Activated CD4-positive, CD25-positive, alpha-beta regulatory T cell treated with anti-CD3 and anti-CD28 coated beads, Interleukin-2, amount 50 U/mL, for 16 hours (primary cell): ENCODE measurements at places on chromosomes 2 and 18.

GRCh38 chr18:1133541-1133940, 228.9 kb downstream of the ADCYAP1 start:
- no peak for DNase-seq

- no peak for DNase-seq
Measured at GRCh38 chr2:156574112-156574511, 137.9 kb downstream of the GPD2 start.

GRCh38 chr2:155372969-155373368, 674.5 kb downstream of the KCNJ3 start:
- no peak for DNase-seq

GRCh38 chr2:221350616-221351015, 221.5 kb downstream of the EPHA4 start:
- no peak for DNase-seq

GRCh38 chr2:55511508-55512124, 7.9 kb upstream of the CFAP36 start:
- DNase-seq = no peak

- no peak for DNase-seq
Measured at GRCh38 chr2:120764492-120764891, 28.8 kb downstream of the GLI2 start.

DNA sequence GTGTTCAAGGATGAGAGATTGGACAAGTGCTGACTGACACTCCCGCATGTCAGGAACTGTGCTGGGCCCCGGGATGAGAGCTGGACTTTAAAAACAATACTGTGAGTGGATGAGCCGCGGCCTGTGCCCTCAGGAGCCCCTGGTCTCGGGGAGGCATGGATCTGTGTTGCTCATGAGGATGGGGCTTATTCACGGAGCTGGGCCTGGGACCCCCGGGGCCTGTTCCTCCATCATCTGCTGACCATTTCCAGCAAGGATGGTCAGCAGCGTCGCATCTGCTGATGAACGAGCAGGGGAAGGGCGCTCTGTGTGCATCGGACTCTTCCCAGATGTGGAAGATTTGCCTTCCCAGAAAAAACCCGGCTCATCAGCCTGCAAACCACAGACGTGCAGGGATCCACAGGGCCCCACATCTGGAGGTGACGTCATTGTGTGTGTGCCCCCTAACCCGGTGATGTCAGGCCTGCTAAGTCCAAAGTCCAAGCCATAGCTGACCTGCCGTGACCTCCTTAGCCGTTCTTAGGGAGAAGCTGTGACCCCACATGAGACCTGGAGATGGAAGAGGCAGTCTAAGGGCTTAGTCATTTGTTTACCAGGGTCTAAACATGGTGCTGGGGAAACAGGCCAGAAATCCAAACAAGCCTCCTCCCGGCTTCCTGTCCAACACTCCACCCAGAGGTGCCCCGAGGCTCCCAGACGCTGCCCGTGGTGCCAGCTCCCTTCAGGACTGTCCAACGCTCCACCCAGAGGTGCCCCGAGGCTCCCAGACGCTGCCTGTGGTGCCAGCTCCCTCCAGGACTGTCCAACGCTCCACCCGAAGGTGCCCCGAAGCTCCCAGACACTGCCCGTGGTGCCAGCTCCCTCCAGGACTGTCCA, 143.9 kb downstream of the PXDN start:
- DNase-seq = no peak

- DNase-seq = no peak
Measured at GRCh38 chr2:23603581-23603980, 218.6 kb downstream of the KLHL29 start.

GRCh38 chr2:220882507-220882906, 689.6 kb downstream of the EPHA4 start:
- no peak for DNase-seq

- no peak for DNase-seq
Measured at GRCh38 chr2:227163485-227163997, 464 bp downstream of the COL4A4 start.

DNA sequence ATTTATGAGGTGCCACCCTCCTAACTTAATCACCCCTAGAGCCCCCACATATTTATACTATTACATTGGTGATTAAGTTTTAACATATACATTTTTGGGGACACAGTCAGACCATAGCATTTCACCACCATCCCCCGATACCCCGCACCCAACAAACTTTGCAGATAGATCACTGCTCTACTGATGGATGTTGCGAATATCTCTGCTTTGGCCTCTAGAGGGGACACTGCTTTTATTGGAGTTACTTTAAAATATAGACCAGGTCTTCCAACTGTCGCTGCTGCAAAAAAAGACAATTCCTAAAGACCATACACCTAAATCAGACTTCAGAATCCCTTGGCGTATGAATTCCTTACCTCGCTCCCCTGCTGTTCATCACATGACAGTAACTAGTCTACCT, 115.8 kb upstream of the FSHR start:
- DNase-seq = no peak

GRCh38 chr18:71114550-71115210, 825.8 kb downstream of the SOCS6 start:
- DNase-seq = no peak

GRCh38 chr18:50268022-50268747, 1.9 kb upstream of the CFAP53 start:
- peak; percentile 60 for DNase-seq

DNA sequence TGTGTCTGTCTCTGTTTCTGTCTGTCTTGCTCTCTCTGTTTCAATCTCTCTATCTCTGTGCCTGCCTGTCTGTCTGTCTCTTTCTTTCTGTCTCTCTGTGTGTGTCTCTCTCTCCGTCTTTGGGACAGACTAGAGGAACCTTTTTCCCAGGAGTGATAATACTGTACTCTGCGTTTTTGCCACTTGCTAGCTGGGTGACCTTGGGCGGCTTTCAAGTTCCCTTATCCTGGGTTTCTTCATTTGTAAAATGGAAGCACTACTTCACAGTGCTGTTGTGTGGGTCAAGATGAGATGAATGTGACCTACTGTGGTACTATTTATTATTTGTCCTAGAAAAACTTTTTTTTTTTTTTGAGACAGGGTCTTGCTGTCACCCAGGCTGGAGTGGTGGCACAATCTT, 42.4 kb downstream of the HPCAL1 start:
- DNase-seq = no peak

- DNase-seq = no peak
Measured at GRCh38 chr2:71927757-71928715, 219.6 kb downstream of the CYP26B1 start.

DNA sequence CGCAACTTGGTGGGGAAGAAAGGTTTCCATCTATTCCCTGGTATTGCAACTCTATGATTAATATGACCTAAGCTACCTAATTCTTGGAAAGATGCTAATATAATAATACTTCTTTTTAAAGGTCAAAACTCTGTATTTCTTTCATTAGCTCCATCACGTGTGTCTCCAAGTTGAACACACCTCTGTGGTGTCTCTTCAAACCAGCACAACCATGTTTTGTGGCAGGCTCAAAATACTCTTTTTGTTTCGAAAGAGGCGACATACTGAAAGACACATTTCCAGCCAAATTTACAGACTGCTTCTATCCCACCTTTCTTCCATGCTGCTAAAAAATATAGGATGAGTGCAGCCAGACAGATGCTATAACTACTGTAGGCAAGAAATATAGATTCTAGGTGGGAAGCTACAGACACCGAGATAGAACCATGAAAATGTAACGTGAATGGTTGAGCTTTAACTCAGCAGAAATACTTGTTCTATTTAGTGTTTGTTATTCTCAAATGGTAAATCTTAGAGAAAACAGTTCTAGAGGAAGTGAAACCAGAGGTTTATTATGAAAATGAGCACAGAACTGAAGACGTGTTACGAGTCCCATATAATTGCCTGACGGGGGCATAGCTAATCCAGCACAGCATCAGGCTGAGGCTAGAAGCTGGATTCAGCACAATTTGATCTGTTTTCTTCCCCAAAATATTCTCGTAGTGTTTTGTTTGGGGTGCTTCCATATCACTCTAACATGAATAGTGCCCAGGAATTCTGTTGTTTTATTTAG, 991.5 kb upstream of the FANCL start:
- DNase-seq = no peak

DNA sequence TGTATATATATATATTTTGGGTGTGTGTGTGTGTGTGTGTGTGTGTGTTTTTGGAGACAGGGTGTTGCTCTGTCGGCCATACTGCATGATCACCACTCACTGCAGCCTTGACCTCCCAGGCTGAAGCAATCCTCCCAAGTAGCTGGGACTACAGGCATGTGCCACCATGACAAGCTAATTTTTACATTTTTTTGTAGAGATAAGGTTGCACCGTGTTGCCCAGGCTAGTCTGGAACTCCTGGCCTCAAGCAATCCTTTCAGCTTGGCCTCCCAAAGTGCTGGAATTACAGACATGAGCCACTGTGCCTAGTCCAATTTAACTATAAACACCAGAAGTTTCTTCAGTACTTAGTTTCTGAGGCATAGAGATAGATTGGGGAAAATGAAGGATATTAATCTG, 18.3 kb downstream of the LIMS1 start:
- DNase-seq = no peak

DNA sequence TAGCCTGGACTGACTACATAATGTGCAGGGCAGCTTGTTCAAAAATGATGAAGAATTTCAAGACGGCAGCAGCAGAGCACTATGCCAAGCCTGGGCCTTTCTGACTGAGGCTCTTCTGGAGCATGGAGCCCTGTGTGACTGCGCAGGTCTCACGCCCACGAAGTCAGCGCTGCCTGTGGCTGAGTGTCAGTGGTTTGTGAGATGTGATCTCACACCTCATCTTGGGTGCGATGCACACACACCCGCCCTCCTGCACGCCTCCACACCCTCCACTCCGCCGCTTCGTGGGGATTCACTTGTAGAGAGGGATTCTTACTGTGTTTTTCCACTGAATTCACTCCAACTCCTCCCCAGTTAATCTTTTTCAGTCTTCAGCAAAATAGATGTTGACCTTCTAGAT, 103.9 kb downstream of the VIT start:
- DNase-seq = no peak

- no peak for DNase-seq
Measured at GRCh38 chr2:181857483-181857882, 34.0 kb upstream of the ITPRID2 start.

GRCh38 chr18:54217624-54218023, 6.8 kb downstream of the MBD2 start:
- DNase-seq = no peak

DNA sequence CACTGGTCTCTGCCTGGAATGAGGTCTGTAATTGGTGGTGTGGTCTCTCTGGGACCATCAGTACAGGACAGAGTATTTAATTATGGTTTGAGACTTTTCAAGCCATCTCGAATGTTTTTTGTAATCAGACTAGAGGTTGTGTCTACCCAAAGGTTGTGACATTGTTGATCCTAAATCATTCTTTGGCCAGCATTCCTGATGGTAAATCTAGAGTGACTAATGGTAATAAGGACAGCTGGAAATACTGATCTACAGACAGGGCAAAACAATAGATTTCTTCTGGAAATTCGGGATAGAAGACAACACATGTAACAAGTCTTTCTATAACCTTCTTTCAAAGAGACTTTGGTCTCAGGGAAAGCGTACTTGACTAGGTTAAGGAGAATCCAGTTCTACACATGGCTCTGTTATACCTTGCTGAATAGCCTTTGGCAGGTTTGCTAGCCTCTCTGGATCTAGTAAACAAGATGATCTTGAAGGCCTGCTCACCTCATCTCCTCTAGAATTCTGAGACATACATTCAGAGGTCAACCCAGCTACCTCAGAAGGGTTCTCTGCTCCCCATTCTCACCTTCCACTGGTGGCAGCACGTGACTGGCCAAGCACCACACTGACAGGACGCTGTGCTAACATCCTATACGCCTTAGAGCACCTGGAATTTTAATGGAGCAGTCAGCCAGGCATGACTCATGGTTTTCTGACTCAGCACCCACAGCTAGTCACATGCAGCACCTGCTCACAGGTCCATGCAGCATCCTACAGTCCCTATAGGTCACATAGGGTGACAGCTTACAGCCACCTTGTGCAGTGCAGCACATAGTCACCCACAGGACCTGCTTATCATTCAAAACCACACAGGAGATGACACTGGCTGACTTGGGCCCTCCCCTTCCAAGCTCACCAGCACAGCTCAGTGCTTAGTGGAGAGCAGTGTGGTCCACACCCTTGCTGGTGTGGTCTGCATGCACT, 12.2 kb downstream of the PLB1 start:
- no peak for DNase-seq
